ENCODE measurements at places on chromosomes 4 and X.

- no peak for DNase-seq
These were observed 15.3 kb downstream of the ATP7A start for GRCh38 chrX:77925764-77926163.

DNA sequence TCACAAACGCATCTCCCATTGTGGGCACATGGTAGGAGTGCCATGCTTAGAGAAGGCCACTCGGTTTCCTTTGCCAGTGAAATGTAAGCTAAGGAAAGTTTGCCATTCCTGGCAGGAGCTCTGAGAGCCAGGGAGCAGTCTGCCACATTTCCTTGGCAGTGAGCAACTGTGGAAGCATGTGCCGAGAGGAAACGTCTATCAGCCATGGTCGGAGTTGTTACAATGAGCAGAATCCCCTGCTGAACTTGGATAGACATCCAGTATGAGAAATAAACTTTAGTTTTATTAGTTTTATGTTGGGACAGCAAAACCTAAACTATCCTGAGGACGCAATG, 51.1 kb downstream of the ENOPH1 start:
- no peak for DNase-seq

GRCh38 chrX:86579777-86580176, 431.5 kb downstream of the DACH2 start:
- DNase-seq = no peak

- no peak for DNase-seq
These were observed 56.9 kb downstream of the BCOR start for GRCh38 chrX:40040686-40041461.

DNA sequence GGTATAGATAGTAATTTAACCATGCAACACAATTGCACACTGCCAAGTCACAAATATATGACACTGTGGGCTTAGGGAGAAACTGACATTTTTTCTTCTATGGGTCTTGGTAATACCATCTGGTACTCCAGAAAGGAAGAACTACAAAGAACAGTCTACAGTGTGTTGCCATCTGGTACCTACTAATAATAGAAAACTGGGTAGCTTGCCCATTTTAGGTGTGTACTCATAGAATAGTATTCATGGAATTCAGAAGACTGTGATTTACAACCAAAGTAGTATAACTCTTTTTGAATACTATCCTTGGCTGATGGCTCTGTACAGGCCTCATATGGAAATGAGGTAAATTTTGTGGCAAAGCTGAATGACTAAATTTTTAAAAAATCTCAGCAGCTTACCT, 132.6 kb upstream of the RPS6KA6 start:
- peak; percentile 16 for DNase-seq

- no peak for DNase-seq
These were observed 2024.1 kb upstream of the TENM3 start for GRCh38 chr4:180219080-180219479.

DNA sequence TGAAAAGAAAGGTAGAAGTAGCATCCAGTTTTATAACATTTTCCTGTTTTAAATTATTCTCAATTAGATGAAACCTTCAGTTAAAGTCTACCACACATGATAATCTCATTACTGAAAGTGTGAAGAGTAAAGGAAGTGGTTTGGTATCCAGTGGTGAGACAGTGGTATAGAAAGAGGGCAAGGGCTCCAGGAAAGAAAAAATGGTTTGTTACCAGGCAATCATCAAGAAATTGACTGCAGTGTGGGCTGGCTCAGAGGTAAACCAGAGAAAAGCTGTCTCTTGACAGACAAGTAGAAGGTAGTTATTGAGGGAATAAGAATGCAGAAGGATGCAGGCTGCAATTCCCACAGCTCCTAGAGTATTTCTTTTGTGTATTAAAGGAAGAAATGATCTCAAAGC, 406.2 kb downstream of the TLL1 start:
- DNase-seq = peak; percentile 20

GRCh38 chrX:113818346-113818745, 765.5 kb upstream of the HTR2C start:
- DNase-seq = no peak

All from NCI-H69 (cell line).